ENCODE measurements at places on chromosomes 4 and X.

- DNase-seq: no peak
These were observed 356.5 kb downstream of the MID1IP1 start for GRCh38 chrX:39157796-39158195.

- DNase-seq: no peak
These were observed 247.9 kb upstream of the POF1B start for GRCh38 chrX:85627363-85627762.

GRCh38 chr4:99998062-99998867 lies 48.2 kb upstream of the H2AZ1 start:
- DNase-seq: no peak

DNA sequence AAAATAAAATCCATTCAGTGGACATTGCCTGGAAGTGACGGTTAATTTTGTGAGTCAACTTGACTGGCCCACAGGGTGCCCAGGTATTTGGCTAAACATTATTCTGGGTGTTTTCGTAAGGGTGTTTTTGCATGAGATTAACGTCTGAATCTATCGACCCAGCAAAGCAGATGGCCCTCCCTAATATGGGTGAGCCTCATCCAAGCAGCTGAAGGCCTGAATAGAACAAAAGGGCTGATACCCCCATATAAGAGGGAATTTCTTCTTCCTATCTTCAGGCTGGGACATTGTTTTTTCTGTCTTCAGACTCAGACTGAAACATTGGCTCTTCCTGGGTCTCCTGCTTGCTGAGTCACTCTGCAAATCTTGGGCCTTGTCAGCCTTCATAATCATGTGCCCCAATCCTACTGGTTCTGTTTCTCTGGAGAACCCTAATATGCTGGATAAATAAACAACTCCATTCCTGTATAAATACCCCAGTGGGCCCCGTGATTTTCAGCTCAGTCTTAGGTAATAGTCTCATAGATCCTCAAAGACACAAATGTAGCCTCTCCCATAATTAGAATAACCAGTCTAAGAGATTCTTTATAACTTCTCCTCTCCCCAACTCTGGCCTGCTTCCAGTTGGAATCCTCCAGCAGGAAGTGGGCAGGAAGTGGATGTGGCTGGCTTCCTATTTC lies 33.1 kb upstream of the DDX3X start:
- no peak for DNase-seq

All from activated naive CD4-positive, alpha-beta T cell (primary cell).